Activated T-cell treated with anti-CD3 and anti-CD28 coated beads for 48 hours (primary cell): ENCODE measurements at places on chromosomes 4 and X.

- no peak for DNase-seq
Measured at GRCh38 chr4:7766661-7767345, 172.9 kb downstream of the AFAP1 start.

DNA sequence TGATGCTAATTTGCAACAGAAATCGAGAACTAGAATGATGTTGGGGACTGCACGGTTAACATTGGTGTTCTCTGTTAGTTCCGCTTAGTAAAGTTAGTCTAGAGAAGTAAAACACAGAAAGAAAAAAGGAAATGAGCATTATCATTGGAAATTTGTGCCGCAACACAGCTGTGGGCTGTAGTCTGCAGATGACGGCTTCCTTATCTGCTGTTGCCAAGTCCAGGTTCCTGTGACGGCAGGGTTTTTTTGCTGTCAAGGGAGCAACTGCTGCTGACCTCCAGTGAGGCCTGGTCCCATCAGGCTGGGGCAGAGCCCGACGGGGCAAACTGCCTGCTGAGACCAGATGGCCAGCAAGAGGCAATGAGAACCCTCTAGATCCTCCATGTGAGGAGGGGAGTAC, 38.9 kb upstream of the PHEX start:
- no peak for DNase-seq

GRCh38 chr4:152090543-152090942, 329.7 kb upstream of the GATB start:
- DNase-seq, result no peak

DNA sequence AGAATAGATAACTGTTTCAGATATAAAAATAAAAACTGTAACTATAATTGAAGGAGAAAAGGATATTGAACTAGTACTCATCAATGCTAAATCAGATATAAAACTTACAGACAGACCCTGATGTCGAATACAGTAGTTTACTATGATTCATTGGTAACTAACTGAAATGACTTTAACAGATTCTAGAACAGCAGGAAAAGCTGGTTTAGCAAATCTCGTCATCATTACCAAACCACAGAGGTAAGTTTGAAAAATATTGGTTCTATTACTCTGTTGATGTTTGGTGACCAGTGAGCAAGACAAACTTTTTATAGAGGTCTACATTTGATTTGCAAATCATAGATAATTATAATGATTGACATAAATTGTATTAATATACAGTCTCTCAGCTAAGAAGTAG, 551.4 kb upstream of the ADGRL3 start:
- no peak for DNase-seq

DNA sequence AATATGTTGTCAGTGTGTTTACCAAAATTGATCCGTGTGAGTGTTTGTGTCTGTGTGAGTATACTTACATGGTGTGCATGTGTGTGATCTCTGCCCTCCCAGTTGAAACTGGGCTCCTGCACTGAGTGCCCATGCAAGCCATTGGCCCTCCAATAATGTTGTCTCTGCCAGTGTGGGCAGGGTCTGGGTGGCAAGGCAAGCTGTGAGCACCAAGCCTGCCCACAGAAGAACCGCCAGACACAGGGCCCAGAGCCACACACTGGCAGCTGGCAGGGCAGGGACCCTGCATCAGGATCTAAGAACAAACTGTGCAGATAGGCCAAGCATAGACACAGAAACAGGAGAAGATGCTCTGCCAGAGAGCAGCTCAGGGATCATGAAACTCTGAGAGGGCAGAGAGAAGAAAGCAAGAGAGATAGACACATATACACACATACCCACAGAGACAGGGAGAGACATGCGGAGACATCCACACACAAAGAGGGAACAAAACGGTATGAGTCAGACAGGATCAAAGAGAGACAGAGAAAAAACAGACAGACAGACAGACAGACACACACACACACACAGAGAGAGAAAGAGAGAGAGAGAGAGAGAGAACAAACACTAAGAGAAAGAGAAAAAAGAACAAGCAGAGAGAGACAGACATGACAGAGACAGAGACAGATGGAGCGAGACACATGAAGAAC, 555.0 kb downstream of the MID1IP1 start:
- DNase-seq, result no peak

DNA sequence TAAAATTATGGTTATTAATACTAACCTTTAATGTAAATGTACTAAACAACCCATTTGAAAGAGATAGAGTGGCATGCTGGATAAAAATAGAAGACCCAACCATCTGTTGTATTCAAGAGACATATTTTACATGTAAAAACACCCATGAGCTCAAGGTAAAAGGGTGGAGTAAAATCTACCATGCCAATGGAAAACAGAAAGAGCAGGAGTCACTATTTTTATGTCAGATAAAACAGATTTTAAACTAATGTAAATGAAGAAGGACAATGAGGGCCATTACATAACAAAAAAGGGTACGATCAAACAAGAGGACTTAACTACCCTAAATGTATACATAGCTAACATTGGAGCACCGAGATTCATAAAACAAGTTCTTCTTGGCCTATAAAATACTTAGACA, 66.3 kb downstream of the ITM2A start:
- no peak for DNase-seq

- no peak for DNase-seq
Measured at GRCh38 chrX:545452-545885, 85.1 kb upstream of the SHOX start.

GRCh38 chr4:133713340-133713739, 488.2 kb downstream of the PABPC4L start:
- DNase-seq, result no peak

DNA sequence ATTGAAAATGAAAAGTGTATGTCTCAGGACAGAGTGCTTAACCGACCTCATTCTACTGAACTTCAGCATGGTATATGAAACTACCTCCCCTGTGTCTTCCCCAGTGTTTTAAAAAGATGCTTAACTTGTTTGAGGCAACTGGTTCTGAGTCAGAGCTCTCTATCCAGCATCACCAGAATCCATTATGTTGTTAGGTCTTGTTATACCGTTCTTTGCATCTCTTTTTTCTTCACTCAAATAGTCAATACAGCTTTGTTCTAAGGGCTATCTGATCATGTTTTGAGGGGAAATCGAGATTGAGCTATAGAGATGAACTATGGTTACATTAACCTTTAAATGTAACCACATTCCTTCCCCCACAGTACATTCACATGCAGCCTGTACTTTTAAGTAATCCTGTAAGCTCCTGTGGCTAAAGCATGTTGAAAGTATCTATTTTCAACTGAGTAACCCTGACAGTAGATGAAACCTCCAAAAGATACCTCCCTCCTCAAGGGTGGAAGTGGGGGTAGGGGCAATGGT, 514.4 kb downstream of the RPA4 start:
- no peak for DNase-seq

GRCh38 chr4:13918991-13919441, 291.5 kb upstream of the BOD1L1 start:
- no peak for DNase-seq

GRCh38 chr4:122959981-122960610, 37.7 kb upstream of the NUDT6 start:
- no peak for DNase-seq

DNA sequence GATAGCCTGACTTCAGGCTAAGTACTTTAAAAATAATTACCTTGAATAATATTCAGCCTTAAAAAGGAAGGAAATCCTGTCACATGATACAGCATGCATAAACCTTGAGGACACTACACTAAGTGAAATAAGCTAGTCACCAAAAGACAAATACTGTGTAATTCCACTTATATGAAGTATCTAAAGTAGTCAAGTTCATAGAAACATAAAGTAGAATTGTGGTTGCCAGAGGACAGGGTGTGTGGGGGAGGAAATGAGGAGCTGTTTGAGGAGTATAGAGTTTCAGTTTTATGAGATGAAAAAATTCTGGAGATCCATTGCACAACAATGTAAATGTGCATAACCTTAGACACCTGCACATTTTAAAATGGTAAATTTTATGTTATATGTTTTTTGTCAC, 5.6 kb upstream of the STPG2 start:
- no peak for DNase-seq

DNA sequence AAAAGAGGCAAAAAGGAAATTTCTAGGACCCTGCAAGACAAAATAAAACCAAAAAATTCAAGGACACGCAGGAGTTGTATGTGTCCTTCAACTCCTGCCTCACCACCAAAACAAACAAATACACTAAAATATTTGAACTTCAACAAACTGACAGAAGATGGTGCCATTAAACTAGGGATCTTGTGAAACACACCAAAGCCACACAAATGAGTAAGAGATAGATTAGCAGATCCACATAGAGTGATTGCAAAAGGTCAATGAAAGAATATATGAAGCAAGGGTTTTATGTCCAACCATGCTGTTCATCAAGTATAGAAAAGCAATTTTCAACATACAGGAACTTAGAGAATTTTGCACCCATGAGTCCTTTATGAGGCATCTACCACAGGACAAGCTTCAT, 40.1 kb upstream of the SCML1 start:
- no peak for DNase-seq

DNA sequence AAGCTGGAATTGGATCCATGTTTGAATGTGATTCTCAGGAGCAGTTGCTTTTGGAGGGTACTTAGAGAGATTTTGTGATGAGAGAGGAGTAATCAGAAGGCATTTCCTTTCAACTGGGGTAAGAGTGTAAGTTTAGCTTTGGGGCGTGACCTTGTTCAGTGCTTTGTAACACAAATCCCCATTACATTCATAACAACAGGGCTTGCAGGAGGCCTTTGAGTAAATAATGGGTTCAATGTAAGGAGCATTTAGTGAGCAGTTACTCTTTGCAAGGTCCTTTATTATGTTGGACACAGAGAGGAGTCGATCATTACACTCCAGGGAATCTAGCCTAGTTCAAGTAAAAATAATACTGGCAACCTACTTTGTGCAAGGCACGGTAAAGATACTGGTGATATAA, 74.0 kb upstream of the AFF2 start:
- DNase-seq, result no peak

GRCh38 chr4:3441501-3442459, at the start of gene HGFAC:
TSS of gene HGFAC (plus strand) at chr4:3441968. CDS start at chr4:3442002, 34 bp downstream.
- no peak for DNase-seq

DNA sequence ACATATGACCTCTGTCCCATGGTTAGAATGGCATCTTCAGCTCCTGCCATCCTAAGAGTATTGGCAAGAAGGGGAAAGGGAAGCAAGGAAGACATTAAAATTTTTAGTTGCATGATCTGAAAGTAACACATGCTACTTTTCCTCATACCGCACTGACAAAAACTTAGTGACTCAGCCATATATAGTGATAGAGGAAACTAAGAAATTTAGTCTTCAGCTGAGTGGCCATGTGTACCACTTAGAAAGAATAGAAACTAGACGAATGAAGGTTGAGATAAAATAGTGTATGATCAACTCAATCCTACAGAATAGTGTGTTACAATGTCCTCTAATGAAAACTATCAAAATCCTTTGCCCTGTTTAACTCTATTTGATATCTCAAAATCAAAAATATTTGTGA, 164.1 kb downstream of the PPP3CA start:
- no peak for DNase-seq

DNA sequence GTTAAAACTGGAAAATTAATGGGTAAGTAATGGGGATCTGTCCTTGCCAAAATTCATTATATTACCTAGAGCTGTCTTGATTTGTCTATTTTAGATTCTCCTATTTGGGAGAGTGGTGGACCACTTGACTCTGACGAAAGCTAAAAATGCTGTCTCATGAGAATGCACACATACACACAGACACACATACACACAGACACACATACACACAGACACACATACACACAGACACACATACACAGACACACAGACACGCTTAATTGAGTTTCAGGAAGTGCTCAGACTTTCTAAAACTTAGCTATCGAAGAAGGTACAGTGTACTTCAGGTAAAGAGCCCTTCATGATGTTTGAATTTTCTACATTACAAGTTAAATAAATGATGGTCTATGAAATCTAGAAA, 279.5 kb downstream of the ANKRD50 start:
- no peak for DNase-seq

DNA sequence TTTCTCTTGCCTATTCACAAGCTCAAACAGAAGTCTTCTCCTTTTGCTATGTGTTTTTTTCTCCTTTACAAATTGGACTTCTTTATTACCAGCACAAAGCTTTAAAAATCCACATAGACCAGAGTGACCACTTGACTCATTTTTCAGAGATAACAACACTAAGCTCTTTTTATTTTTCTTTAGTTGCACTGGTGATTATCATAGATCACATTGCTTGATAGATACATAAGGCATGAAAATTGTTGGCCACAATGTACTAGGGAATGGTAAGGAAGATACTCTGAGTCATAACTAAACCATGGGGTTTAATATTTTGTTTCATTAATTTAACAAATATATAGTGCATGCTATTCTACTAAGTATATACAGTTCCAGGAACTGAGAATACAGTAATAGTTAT, 159.0 kb downstream of the GASK1B start:
- DNase-seq, result no peak

DNA sequence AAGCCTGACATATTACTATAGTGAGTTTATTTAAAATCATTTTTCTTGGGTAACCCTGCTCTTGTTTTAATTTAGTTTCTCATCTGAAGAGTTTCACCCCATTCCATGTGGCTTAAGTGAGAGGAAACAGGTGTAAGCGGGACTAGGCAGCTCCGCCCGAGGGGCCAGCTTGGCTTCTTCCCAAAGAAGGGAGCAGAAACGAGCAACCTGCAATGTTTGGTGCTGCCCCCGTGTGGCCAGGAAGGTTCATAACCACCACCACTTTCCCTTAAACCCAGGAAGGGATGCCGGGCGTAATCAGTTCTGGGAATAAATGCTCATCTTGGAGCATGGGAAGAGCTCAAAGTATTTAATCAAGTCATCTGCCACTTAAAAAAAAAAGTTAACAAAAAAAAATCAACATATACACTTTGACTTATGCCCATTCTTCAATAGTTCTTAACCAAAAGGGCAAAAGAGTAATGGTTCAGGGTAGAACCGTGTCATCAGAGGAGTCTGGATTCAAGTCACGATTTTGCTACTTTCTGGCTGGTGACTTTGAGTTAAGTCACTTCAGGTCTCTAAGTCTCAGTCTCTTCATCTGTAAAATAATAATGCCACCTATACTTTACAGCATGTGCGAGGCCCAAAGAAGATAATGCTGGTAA, 147.9 kb downstream of the NSUN7 start:
- DNase-seq, result peak; percentile 57

DNA sequence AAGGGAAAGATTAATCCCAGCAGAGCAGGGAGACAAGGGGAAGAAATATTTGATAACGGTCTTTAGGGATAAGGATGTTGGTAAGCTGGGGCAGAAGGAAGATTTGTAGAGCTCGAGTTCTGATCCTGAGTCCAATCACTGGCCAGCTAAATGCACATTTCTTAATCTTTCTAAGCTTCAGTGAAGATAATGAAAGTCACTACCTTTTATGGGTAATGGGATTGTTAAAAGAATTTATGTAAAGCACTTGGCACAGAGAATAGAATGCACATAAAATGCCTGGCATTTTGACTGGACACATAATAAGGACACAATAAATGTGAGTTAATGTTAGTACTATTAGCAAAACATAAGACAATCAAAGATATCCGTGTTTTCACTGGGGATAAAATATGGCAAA, 43.3 kb downstream of the NCAPG start:
- DNase-seq, result no peak
